CD4-positive, CD25-positive, alpha-beta regulatory T cell (primary cell): ENCODE measurements at places on chromosomes 6 and 20. TPM values are rescaled to one million over a fixed set of nuclear protein-coding genes. Genes with fewer than 3 reads are reported as not detected.

GRCh38 chr6:111781041-111781708 lies 92.1 kb downstream of the FYN start:
- no peak for DNase-seq

DNA sequence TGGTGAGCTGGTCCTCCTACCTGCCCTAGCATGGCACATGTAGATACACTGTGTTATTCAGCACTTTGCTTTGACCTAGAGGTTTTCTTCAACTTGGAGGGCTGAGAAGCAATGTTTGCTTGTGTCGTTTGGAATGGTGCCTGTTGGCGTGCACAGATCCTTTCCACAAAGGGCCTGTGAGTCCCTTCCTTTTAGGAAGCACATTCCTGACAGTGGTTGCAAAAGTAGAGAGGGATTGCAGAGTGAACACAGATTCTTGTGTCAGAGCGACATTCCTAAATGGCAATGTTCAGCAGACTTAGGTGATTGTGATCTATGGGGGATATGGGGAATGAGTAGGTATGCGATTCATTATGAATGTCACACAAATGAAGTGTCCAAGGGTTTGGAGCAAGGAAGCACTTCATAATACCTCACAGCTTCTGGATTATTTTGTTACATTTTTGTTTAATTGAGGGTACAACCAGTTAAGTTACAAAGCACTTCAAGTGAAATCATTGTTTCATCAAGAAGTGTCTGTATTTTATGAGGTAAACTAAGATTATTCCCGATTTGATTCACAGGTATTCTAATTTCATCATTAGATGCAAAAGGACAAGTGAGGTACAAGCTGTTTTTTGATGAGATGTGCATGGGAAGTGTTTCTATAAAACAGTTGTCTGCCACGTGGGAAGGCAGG lies 713 bp upstream of the RNF144B start:
- DNase-seq = no peak

OPRM1 gene
- total RNA-seq = not detected

CPNE5 gene
- total RNA-seq = 4.3 TPM

- no peak for DNase-seq
Measured at GRCh38 chr6:11323666-11324452, 91.4 kb upstream of the NEDD9 start.

MYLK4 gene
- 0.91 TPM for total RNA-seq

DNA sequence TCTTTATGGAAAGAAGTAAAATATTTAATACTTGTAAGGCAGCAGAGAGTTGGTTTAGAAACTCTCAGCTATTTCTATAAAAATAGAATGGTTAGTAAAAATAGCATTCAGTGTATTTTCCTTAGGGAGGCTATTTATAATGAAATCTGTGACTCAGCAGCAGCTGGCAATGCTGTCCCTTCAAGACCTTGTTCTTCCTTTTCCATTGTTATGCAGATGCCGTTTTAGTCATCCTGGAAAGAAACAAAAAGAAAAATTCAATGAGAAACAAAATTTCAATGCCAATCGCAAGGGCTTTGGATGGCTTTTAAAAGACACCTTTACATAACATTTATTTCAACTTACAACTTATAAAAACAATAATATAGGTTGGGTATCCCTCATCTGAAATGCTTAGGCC lies 17.5 kb downstream of the MPC1 start:
- DNase-seq = no peak

- no peak for DNase-seq
Measured at GRCh38 chr6:155706341-155706740, 250.7 kb upstream of the NOX3 start.

C2 gene
- total RNA-seq = 1.3 TPM

PNLDC1 gene
- not detected for total RNA-seq

LINC00237 gene
- not detected for total RNA-seq

GSTA1 gene
- not detected for total RNA-seq

GRCh38 chr20:805713-806112 lies 27.8 kb upstream of the FAM110A start:
- no peak for DNase-seq

DNA sequence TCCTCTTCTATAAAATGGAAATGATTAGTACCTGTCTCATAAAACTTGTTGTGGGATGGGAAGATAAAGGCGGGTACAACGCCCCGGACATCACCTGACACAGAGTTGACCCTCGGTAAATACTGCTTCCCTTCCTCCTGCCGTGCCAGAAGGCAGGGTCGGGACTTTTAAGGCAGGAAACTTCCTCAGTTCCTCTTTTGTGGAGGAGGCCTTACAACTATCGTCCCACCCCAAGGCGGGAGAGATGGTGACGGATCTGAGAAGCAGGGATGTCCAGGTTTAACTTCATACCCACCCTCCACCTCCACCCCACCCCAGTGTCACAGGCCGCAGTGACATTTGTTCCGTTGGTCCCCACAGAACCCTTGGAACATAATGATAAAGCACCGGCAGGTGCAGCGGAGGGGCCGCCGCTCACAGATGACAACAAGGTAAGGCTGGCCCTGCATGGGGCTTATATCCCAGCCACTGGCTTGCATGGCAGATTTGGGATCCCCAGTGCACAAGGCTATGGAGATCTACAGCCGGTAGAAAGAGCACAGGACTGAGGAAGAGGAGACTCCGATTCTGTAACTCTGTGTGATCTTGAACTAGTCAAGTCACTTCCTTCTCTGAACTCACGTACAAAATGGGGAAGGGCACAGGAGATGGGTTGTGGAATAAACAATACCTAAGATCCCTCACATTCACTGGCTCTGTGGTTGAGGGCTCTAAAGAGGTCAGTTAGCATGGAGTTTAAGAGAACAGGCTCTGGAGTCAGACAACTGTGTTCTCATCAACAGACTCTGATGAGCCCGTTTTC lies 764 bp downstream of the DNTTIP1 start:
- no peak for DNase-seq

DNA sequence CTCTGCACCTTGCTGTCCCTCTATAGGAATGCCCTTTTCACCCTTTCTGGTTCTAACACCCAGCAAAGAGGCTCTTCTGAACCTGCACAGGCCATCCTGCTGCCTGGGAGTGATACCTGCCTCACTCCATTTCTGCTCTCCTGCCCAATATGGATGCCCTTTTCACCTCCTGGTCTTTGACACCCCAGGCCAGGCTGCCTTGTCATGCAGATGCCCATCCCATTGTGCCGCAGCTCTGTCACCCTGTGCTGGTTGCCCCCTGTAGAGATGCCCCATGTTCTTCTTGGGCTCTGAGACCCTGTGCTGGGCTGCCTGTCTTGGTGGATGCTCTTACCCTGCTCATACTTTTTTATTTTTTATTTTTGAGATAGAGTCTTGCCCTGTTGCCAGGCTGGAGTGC lies 95.3 kb downstream of the CDKAL1 start:
- no peak for DNase-seq

COL21A1 gene
- total RNA-seq = not detected

TNFRSF6B gene
- not detected for total RNA-seq

DNA sequence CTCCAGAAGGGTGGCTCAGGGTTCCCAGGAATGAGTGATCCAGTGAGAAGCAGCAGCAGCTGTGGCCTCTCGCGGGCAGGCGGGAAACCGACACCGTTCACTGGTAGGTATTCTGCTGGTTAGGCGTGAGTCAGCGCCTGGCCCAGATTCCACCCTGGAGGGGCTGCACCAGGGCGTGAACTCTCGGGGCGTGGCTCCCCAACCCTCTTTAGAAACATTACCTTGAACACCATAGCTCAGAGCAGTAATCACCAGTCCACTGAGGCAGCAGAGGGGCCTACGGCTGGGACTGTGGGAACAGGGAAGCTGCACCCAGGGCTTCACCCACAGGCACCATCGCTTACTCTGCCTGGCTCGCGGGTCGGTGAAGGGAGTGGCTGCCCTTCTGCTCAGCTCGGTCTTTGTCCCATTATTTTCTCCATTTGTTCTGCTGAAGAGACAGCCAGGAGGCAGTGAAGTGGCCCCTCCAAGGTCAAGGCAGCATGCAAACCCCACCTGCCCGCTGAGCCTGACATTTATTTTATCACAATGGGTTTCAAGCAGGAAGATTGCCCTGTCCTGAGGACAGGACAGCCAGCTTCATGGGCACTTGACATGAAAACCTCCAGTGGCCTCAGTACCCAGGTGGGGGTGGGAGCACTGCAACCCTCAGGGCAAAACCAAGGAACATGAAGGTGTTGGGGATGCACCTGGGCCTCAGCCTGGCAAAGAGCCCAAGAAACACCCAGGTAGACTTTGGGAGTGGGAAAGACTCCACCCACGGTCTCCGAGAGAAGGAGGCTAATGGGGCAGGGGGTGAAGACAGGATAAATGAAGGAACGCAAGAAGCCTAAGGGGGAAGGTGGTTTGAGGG lies 51.0 kb upstream of the CD93 start:
- no peak for DNase-seq

- DNase-seq = peak; percentile 6
Measured at GRCh38 chr20:23142162-23143050, 56.3 kb upstream of the CD93 start.

DNA sequence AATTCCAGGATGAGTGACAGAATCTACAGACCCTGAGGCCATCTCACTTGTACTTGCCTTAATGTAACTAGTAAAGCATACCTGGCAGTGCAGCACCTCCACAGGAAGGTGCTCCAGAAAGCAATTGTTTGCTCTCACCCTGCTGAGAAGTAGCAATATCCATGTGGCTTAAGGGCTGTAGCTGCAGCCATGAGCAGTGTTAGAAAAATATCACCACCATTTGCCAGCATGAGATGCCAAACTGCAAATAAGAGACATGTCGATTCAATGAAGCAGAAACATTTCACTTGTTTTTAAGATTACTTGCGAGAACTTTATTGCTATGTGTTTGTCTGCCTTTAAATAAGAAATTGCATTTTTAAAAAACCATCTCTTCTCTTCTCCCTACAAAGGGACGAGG lies 151.5 kb downstream of the PRL start:
- DNase-seq = no peak

DNA sequence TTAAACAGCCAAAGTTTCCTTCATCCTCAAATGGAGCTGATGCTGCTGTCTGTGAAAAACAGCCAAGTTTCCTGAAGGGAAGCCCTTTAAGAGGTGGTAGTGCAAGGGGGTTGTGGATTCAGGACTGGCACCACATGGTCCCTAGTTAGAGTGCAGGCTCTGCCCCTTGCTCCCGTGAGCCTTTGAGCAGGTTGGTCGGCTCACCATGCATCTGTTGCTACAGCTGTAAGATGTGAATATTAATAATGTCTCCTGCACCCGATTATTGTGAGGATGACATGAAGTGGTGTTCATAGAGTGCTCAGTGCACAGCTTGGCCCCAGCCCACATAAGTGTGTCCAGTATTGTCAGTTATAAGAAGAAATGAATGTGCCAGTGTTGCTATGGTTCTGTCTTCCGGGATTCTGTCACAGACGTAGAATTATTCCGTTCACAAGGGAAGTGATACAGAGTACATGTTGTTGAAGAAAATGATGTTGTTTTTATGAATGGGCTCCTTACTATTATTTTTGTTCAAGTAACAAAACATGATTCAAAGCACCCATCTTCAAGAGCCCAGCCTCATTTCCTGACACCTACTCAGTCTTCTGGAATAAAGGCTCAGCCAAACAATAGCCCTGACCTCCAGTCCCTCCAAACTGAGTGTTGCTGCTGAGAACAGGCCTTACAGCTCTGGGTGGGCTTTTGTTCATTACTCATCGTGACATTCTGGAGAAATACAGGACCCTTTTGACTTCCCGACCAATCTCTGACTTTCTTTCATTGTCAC lies 2.9 kb upstream of the PKIG start:
- DNase-seq = no peak

SLC17A9 gene
- total RNA-seq = 4.1 TPM

DNA sequence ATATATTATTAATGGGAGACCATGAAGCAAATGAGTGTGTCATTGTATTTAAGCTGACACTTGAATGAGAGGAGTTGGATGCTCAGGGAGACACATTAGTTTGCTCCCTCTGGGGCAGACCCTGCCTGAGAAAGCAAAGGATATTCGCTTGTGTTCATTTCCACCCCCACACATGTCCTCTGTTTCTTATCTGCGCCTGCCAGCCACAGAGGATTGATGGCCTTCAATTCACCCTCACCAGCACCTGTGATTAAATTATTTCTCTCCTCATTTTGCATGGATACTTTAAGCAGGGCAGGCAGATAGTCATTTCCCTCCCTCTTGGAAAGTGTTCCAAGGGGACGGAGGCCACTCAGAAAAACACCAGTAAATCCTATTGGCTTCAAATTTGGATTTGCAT lies 185.2 kb upstream of the GMDS start:
- no peak for DNase-seq

GRCh38 chr6:99297415-99297814 lies 52.1 kb downstream of the FAXC start:
- DNase-seq = no peak

SLC17A2 gene
- not detected for total RNA-seq

DLL1 gene
- total RNA-seq = 1.1 TPM

GRCh38 chr6:31892821-31893220 lies 4.7 kb downstream of the EHMT2 start:
- no peak for DNase-seq

- no peak for DNase-seq
Measured at GRCh38 chr20:52534616-52535015, 343.0 kb upstream of the ZFP64 start.

DNA sequence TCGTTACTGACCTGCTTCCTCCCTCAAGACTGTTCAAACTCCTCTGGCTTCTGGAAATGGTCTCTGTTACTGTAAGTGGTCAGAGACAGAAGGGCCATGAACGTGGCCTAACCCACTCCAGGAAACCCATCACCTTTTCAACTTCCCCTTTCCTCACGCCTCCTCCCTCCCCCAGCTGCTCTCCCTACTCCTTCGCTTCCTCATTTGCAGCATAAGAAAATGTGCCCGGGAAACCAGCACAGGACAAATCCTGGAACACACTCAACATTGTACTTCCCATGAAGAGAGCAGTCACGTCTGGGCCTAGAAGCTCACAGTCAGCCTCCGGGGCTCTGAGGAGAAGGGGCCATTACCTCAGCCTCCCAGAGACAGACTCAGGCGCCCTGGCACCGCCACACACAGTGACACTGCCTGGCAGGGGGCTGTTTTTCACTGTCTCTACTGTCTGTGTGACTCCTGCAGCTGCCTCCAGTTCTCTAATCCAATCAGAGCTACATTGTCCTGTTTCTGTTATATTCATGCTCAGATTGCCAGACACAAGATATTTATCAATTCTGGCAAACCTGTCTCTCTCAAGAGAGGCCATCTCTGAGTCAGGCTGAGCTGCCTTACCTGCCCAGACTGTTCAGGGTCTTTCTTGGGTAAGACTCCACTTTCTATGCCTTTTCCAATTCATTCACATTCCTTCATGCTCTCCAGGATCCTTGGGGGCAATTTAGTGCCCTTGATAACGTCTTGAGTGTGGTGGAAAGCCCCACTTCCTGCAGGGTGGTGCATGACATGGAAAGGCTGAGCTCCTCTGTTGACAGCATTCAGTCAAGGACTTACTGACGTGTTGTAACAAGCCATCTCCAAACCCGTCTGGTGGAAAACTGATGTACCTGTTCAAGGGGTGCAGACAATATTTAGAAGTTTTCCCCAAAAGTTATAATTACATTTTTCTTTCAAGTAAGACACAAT lies 242.2 kb downstream of the HIVEP2 start:
- no peak for DNase-seq

- DNase-seq = no peak
Measured at GRCh38 chr6:35052694-35053565, 88.2 kb downstream of the TCP11 start.
